ENCODE measurements at places on chromosomes 3 and 15.

- DNase-seq: no peak
Measured at GRCh38 chr3:133880287-133880686, 15.4 kb downstream of the RAB6B start.

- no peak for DNase-seq
Measured at GRCh38 chr3:186303965-186304364, 58.1 kb downstream of the DGKG start.

GRCh38 chr15:34607832-34608231 lies 24.4 kb upstream of the GOLGA8B start:
- DNase-seq: no peak

DNA sequence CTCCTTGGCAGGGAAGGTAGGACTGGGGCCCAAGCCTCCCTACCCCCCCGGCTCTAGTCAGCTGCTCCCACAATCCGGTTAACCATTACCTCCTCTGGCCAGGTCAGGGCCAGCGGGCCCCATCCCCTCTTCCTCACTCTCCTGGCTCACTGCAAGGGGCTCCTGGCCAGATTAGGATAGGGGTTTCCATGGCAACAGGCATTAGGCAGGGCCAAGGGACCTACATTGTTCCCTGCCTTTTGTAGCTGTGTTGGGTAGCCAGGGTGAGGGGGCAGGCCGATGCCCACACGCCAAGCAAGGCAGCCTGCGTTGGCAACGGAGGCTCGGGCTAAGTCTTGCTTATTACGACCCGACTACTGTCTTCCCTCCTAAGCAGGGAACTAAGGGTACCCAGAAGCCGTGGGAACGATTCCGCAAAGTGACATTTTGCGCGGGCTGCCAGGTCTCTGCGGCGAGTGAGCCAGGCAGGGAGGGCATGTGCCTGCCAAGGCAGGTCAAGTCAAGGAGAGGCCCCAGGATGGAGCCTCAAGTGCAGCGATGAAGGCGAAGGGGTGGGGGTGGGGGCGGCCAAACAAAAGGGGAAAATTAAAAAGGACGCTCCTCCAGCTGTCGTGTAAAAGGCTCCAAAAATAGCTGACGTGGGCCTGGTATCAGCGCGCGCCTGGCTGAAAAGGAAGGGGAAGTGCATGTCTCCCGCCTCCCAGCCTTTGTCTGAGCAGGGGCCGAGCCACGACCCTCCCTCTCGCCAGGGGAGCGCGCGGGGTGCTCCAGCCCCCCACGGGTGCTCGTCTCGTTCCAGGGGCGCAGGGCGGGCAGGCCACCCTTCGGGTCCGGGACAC lies 919 bp downstream of the IDH2 start:
- peak; percentile 19 for DNase-seq

DNA sequence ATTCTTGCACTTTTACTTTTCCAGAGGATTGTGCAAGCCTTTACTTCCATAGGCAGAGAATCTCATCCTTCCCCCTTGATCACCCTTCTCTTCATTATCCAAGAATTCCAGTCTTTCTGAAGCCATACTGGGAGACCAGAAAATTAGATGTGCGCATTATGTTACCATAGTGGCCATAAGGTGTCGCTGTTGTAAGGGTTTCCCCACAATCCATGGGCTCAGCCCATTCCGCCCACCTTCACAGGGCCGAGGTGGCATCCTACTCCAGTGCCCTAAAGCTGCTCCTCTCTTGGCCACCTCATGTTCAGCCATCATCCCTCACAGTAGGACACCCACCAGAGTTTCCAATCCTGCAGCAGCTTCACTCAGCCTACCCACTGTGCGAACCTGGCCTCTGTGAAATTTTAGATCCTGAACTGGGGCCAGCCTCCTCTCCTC lies 35.0 kb downstream of the CTSH start:
- DNase-seq: peak; percentile 57

DNA sequence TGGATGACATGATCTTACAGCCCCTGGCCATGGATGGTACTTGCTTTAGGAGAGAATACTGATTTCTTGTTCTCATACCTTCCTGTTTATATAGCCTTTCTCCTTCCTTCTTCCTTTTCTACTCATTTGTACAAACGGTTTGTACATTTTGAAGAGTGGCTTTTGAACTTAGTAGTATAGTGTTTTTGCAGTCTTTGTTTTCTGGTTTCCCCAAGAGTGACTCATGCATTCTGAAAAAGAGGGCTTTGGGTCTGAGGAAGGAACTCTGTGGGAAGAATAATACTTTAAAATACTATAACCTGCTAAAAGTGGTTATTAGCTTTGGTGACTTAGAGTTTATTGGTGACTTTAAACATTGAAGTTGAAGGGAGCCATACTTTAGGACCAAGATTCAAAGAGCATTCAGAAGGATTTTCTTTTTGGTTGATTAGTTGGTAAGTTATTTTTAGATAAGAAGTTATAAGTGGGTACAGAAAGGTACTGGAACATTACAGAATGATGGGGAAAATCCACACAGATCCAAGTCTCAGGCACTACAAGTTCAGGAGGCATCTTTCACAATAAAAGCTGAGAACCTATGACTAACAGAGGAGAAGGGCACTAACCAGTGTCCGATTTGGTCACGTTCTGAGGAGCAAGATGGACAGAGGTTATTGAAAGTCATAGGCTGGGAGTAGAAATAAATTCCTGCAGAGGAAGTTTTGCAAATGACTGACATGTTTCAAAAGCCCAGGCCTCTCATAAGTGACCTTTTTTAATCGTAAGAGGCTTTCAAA lies 369.6 kb upstream of the AZI2 start:
- no peak for DNase-seq

DNA sequence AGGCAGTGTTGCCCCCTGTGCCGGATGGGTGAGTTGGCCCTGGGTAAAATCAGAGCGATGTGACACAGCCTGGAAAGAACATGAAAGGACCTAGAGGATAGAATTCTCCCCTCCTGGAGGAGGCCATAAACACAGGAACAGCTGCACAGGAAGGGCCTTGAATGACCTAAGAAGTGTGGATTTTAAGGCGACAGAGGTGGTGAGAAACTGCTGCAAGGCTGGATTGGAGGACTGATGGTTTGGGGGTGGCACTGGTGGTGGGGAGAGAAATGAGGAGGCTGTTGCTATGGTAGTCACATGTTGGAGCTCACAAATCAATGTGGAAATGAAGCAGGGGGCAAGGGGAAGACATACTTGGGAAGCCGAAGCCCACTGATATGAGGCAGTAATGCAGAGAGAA lies 13.8 kb downstream of the XIRP1 start:
- peak; percentile 25 for DNase-seq

GRCh38 chr3:190619761-190620160 lies 105.9 kb downstream of the IL1RAP start:
- no peak for DNase-seq

- DNase-seq: no peak
Measured at GRCh38 chr3:11074011-11074410, 80.3 kb upstream of the HRH1 start.

GRCh38 chr3:139533781-139534454 lies 5.6 kb downstream of the RBP1 start:
- DNase-seq: peak; percentile 72

- no peak for DNase-seq
Measured at GRCh38 chr3:161096771-161097367, 8.3 kb downstream of the B3GALNT1 start.

DNA sequence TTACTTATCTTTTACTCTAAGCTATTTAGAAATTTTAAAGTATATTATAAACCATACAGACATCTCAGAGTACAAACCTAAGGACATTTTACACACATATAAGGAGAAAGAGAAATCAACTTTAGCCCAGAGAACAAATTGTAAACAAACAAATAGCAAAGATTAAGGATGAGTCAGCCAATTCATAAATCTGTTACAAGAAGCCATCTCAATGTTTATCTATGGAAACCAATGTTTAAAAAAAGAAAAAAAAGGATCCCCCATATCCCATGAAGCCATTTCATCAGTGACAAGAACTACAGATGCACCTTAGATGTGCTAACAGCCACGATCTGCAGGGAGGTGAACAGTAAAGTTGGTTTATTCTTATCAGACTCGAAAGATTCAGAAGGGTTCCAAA lies 437.1 kb downstream of the SHQ1 start:
- DNase-seq: no peak

DNA sequence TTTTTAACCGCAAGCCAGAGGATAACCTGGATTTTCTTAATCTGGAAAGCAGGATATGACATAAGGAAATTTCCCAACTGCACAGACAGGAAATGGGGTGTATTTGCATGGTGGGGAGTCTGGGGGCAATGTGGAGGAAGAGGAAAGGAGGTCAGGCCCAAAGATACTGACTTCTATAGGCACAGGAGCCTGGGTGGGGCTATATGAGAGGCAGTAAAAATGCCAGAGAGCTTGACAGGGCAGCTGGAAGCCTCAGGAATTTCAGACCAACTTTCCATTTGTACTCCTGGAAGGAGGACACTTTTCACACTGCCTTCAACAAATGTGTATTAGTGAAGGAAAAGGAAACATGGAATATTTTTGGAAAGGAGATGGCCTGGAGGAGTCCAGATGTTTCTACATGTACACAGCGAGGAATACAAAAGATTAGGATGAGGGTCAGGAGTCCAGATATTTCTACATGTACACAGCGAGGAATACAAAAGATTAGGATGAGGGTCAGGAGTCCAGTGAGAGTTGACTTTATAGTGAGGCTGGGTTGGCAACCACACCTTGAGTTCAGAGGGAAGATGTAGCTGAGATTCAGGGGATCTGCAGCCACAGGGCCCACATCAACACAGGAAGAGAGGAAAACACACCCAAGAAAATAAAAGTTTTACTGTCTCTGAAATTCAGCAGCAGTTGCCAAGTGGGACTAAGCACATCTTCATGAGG lies 111.9 kb upstream of the PTPRG start:
- DNase-seq: no peak

DNA sequence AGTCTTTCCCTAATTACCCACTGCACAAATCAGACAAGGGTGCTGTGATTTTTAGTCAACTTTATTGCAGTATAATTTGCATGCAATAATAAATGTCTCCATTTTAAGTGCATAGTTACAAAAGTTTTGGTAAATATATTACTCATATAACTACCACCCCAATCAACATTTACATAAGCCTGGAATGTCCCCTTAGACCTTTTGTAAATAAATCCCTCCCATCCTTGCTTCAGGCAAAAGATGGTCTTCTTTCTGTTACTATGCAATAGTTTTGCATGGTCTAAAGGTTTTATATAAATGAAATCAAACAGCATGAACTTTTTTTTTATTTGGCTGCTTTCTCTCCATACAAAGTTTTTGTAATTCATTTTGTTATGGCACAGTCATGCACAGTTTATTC lies 235.4 kb downstream of the PYDC2 start:
- no peak for DNase-seq

GRCh38 chr15:38208206-38208605 lies 44.4 kb upstream of the SPRED1 start:
- DNase-seq: no peak

GRCh38 chr15:23823508-23823907 lies 136.4 kb upstream of the NDN start:
- no peak for DNase-seq

DNA sequence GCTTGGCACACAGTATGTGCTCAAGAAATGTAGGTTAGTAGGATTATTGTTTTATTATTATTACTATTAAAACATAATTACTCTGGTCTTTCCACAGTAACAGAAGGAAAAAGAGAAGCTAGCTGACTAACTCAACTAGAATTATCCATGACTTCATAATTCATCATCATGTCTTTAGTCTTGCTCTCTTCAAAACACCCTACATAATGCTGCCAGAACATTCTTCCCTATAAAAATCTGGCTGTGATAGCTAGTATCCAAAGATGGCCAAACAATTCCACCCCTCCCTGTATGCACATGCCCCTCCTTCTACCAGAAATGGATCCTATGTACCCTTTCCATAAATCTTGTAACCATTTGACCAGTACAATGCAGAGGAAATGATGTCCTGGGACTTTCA lies 48.8 kb upstream of the SRGAP3 start:
- peak; percentile 42 for DNase-seq
